ENCODE measurements at places on chromosomes 11 and 22.

- DNase-seq = no peak
Observed at GRCh38 chr22:24190596-24191208, 9.4 kb downstream of the SUSD2 start.

GRCh38 chr11:121767433-121767832 is 314.7 kb upstream of the SORL1-AS1 start:
- DNase-seq = no peak

- DNase-seq = no peak
Observed at GRCh38 chr11:10895285-10895684, 37.4 kb upstream of the ZBED5 start.

GRCh38 chr22:40128989-40129388 is 48.7 kb upstream of the TNRC6B start:
- DNase-seq = no peak

GRCh38 chr11:96447208-96448110 is 57.6 kb downstream of the JRKL start:
- no peak for DNase-seq

DNA sequence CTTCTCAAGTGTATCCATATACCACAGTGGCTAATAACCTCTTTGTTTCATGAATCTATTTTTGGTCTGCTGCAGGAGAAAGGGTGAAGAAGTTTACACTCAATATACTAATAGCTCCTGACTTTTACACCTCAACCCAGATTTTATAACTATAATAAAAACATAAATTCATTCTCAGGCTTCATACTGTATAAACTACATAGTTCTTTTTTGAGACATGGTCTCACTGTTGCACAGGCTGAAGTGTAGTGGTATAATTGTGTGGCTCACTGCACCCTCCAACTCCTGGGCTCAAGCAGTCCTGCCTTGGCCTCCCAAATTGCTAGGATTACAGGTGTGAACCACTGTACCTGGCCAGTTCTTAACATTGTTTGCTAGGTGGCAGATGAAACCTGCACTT is 17.8 kb upstream of the CCDC179 start:
- DNase-seq = no peak
